NCI-H2081 (cell line): ENCODE measurements at places on chromosomes 16 and 17.

DNA sequence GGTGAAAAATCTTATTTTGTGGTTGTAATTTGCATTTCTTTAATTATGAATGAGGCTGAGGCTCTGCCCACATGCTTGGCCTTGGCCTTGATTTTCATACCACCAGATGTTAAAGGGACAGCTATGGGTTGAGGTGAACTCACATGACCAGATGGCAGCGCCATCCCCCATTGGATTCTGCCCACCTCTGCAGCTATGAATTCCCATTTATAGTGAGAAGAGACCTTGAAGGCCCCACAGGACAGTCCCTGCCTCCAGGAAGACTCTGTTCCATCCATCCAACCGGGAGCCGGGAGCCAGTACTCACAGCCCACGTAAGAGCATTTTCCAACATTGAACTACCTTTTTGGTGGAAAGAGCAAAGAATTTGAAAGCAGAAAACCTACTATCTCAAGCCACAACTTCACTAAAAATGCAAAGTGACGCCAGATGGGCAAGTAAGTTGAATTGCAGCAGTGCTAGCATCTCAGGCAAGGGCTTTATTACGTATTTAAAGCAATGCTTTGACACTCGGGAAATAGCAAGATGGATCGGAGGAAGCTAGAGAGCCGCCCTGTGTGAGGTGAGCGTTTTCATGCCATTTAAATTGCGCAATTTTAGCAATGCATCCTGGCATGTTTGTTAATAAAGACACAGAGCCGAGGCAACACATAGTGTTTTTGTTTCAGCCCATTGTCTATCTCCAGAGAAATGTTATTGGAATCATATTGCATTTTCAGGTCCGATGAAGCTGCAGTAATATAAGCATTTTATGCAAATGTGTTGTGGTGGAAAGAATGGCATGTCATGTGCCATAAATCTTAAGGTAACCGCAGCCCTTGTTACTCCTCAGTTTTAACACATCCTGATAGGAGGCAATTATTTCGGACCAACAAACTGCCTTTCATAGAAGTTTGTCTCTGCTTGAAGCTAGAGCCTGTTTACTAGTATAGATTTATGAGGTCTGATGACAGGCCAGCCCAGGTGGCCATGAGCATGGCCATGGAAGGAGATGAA is 273.4 kb upstream of the TNRC6C start:
- no peak for DNase-seq

DNA sequence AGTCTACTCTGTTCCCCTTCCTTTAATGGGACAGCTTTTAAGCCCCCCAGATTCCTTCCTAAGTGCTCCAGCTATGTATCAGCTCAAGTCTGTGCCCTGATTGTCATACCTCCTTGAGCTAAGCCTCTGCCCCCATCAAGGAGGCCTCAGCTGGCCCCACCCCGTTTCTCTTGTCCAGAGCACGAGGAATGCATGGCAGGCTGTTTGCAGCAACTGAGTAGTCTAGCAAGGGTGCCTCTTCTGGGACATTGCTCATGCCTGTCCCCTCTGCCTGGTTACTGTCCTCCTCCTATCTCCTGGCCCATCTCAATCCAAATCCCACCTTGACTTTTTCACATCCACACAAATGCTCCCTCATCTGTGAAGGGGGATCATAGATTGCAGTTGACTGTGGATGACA is 27.8 kb upstream of the TMEM220 start:
- no peak for DNase-seq

GRCh38 chr17:38628441-38628840 is 22.7 kb upstream of the SRCIN1 start:
- no peak for DNase-seq

DNA sequence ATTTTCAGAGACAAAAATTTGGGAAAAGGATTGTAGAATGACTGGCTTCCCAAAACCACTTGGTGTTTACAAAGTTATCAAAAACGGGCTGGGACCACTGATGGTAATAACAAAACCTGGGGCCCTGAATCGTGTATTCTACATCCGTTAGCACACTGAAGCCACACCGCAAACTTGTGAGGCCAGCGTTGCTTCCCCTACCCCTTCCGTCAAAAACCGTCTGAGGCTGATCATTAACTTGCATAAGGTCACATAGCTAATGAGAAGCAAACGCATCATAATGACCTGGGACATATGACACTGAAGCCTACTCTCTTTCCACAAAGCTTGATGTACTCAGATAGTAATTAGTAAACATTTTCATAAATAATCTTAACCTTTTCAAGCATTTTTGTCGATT is 704.3 kb downstream of the MAF start:
- DNase-seq, result no peak

- no peak for DNase-seq
Measured at GRCh38 chr16:81127051-81127450, 30.9 kb upstream of the GCSH start.

GRCh38 chr17:2466931-2467330 is 44.8 kb downstream of the METTL16 start:
- no peak for DNase-seq

- no peak for DNase-seq
Measured at GRCh38 chr17:66098040-66098439, 93.9 kb downstream of the CEP112 start.

- no peak for DNase-seq
Measured at GRCh38 chr17:52505601-52506000, 347.1 kb upstream of the CA10 start.

- DNase-seq, result no peak
Measured at GRCh38 chr17:80671039-80671824, 126.6 kb downstream of the RPTOR start.

DNA sequence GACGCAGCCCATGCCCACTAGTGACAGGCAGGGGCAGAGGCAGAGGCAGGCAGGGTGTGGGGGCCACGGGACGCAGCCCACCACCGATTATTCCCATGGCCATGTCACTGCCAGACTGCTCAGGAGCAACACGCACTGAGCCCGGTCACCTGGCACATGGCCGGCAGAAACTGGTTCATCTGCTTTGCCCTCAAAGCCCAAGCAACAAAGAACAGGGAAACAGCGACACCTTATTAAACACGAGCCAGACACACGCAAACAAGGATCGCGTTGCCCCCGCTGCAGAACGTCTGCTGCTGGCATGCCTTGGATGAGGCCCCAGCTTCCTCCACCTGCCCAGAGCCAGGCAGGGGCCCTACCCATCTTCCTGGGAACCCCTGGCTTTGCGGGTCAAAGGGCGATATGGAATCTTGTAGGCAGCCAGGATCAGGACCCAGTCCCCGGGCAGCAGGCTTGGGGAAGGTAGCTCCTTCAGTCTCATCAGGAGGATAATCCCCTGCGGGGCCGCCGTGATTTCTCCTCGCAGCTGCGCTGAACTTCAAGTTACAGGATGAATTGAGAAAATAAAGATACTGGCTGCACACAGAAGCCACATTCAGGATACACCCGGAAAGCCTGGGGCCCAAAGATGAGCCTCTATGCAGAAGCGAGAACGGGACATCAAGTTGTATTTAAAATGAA is 4.8 kb downstream of the TBC1D16 start:
- peak; percentile 89 for DNase-seq

- no peak for DNase-seq
Measured at GRCh38 chr16:76959166-76959565, 231.8 kb upstream of the MON1B start.

DNA sequence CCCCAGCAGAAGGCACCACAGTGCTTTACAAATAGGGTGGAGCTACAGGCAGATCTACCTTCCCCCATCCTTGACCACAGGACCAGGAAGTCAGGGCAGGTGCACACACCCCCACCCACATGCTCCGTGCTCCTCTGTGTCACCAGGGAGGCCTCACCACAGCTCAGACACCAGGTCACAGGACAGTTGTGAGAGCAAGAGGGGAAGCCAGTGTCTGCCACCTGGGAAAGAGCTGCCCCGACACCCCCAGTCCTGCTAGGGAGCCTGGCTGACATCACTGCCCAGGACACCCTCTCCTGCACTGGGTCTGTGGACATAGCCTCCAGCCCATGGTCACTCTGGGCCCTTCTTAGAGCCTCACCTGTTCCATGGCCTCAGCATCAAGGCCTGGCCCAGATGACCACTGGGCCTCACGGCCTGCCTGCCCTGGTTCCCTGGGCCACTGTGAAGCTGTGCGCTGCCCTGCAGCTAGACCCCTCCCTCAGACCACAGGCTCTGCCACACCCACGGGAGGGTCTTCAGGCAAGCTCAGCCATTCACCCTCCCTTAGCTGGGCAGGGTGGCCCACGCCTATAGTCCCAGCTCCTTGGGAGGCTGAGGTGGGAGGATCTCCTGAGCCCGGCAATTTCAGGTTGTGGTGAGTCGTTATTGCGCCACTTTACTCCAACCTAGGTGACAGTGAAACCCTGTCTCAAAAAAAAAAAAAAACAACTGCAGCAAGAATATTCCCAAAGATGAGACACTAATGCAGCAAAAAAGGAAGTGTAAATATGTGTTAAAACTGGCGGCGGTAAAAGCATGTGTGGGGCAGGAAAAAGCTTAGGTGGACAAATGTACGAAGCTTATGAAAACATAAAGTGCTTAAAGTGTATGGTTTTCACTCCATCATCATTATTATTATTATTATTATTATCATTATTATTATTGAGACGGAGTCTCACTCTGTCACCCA is 14.2 kb downstream of the POLR3K start:
- DNase-seq, result no peak

DNA sequence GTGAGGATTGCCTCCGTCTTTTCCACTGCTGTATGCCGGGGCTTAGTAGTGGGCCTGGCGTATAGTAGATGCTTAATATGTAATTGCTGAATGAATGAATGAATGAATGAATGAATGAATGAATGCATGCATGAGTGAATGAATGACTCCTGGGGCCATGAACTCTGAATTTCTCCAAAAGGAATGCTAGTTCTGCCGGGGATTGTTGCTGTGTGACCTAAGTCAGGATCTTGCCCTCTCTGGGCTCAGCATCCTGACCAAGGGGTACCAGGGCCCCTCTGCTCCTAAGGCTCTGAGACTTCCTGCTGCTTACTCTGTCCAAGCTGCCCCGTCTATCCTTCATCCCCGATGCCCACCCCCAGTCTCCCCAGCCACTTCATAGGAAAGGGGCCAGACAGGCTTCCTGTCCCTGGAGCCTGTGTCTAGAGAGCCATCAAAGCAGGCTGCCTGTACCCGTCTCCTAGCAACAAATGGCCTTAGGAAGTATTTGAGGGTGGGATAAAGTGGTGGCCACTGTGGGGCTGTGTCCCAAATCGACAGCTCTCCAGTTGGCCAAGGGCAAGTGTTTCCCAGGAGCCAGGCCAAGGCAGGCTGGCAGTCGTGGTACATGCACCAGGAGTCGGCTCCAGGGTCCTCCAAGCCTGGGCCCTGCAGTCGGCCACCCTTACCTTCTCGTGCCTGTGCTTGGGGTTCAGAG is 11.6 kb upstream of the MPRIP start:
- no peak for DNase-seq

GRCh38 chr17:19016297-19016696 is 11.7 kb upstream of the FAM83G start:
- no peak for DNase-seq

- DNase-seq, result no peak
Measured at GRCh38 chr17:30954046-30954830, 16.6 kb upstream of the RNF135 start.

GRCh38 chr16:50915120-50915519 is 173.2 kb downstream of the CYLD start:
- no peak for DNase-seq

DNA sequence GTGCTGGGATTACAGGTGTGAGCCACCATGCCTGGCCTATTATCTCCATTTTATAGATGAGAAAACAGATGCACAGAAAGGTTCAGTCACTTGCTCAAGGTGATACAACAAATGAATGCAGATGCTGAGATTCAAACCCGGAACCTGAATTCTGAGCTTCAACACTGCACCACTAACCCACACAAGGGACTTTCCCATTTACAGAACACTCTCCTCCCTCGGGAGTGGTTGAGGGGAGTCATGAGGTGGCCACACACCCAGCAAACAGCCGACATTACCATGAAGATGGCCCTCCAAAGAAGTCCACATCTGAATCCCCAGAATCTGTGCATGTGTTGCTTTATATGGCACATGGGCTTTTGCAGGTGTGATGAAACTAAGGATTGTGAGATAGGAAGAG is 9.1 kb downstream of the BCL7C start:
- no peak for DNase-seq

DNA sequence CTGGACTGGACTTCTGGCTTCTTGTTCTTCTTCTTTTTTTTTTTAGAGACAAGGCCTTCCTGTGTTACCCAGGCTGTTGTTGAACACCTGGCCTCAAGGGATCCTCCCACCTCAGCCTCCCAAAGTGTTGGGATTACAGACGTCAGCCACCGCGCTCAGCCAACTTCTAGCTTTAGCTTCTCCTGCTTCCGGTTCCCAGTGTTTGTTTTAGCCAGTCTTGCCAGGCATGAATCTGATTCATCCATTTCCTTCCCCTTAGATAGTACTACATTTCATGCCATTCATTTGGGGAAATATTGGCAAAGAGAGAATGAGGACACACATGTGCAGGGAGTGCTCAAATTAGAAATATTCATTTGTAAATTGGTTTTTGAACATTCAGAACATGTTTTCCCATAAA is 12.1 kb upstream of the NDUFAB1 start:
- DNase-seq, result no peak

GRCh38 chr17:31544186-31544585 is 152.7 kb downstream of the RAB11FIP4 start:
- no peak for DNase-seq

DNA sequence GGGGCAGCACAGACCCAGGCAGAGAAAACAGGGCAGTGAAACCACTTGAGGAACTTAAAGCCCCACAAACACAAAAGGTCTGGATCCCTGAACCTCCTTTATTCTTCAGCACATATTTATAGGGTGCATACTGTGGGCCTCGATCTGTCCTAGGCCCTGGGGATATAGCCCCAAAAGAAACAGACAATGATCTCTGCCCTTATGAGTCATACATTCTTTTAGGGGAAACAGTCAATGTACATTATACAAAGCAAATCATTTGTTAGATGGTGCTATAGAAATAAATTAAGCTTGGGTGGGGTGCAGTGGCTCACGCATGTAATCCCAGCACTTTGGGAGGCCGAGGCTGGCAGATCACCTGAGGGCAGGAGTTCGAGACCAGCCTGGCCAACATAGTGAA is 10.0 kb upstream of the HES7 start:
- no peak for DNase-seq

DNA sequence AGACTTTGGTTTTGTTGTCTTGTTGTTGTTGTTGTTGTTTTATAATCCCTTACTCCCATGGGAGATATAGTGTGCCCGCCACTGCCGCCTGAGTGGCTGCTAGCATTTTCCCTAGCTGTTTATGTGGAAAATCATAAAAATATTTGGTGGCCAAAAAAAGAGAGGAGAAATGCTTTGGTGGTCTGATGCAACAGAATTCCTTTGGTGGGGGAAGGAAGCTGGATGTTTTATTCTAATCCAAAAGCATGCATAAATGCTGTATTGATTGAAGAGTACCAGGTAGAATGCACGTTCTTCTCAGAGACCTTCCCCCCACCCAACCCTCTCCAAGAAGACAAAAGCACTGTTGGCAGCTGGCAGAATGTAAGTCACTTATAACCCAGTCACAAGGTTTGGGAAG is 93.2 kb downstream of the C17orf67 start:
- DNase-seq, result no peak

GRCh38 chr17:38315497-38315896 is 18.5 kb downstream of the MRPL45 start:
- no peak for DNase-seq
